ENCODE measurements at places on chromosomes 7 and 10.

DNA sequence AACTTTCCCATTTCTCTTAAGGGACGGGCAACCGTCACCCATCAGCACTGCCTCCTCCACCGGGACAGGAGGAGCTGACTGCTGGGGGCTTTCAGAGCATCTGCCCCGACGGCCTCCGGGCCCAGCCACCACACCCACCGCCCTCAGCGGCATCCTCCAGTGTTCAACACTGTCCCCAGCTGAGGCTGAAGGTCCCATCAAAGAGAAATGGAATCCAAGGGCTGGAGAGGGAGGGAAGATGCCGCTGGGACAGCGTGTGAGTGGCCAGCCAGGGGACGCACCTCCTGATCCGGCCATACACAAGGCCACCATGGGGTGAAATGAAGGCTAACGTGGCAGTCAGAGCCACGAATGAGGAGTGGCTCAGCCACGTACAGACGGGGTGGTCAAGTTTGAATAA is 153.6 kb upstream of the PPP2R2D start:
- DNase-seq: no peak

DNA sequence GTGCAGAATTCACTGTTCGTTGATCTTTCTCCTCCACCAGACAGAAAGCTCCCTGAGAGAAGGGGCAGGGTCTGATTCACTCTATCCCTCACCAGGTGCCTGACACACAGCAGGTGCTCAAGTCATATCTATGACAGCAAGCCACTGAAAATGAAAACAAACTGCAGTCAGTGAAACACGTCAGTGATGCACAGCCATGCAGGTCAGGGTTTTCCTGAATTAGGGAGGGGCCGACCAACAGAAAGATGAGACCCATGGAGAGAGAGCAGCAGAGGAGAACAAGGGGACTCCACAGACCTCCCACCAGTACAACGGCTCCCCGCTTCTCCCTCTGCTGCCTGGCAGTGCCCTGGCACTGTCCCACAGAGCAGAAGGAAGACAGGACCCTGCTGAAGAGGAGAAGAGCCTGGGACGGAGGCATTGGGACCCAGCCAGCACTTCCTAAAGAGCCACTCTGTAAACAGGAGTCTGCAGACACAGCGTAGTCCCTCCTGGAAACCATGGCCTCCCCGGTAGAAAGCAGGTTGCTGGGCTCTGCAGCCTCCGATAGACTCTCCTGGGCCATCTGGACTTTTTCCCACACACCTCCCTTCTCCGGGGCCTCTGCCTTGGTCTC is 50.3 kb downstream of the FAM53B start:
- no peak for DNase-seq

GRCh38 chr10:125156196-125156595 is 4.2 kb downstream of the CTBP2 start:
- DNase-seq: no peak

DNA sequence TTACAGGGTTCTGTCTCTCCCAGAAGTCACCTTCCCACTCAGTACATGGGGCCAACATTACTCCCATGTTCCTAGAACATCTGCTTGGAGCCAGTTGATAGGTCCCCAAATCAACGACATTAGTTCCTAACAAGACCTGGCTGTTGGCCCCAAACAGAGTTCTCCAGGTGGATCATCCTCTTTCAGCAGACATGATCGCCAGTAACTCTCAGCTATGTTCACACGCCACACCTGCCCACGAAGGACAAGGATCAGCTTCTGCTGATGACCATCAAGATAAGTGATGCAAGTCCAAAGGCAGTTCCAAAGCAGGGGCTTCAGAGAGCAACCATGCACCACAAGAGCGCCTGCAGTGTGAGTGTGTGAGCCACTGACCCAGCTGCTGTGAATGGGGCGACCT is 11.0 kb downstream of the ZNF777 start:
- no peak for DNase-seq

- no peak for DNase-seq
Observed at GRCh38 chr7:52689912-52690311, 345.5 kb upstream of the POM121L12 start.

- peak; percentile 79 for DNase-seq
Observed at GRCh38 chr7:130896898-130897514, 163.0 kb upstream of the KLF14 start.

- no peak for DNase-seq
Observed at GRCh38 chr10:77648472-77648871, 10.9 kb upstream of the KCNMA1 start.

DNA sequence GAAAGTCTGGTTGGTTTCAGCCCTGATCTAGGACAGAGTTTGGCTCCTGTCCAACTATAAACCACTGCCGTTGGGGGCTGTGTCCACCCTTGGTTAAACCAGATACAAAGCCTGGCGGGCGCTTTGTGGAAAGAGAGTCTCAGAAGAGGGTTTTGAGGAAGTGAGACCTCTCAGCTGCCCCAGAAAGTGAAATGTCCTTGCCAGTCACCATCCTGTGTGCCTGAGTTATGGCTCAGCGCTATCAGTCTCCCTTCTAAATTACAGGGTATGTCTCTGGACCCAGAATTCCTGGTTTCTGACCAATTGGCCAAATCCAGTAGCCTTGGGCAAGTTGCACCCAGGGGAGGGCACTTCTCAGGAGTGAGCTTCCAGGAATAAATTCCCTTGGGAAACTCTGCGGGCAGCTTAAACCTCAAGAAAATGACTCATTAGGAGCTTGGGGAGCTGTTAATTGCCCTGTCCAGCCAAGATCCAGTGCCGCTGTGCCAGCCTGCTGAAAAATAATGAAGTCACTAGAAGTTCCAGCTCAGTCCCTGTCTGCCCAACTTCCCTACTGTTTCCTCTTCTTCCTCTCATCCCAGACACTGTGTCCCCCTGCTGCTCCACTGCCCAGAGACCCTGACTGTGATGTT is 66.7 kb upstream of the PDZD8 start:
- DNase-seq: no peak

All from CD4-positive, alpha-beta T cell treated with Interleukin-15 for 1 hour (primary cell).